Activated CD4-positive, alpha-beta memory T cell treated with anti-CD3 and anti-CD28 coated beads for 36 hours (primary cell): ENCODE measurements at places on chromosomes 4 and X. TPM values are rescaled to one million over a fixed set of nuclear protein-coding genes. Genes with fewer than 3 reads are reported as not detected.

Gene TMEM35A
- total RNA-seq: not detected

Gene CCNB3
- 0.14 TPM for total RNA-seq

Gene SPIN3
- 7.6 TPM for total RNA-seq

Gene PPEF1
- total RNA-seq: not detected

Gene NFKB1
- total RNA-seq: 122 TPM

GRCh38 chr4:188266386-188266785 lies 127.1 kb downstream of the TRIML1 start:
- H3K36me3 ChIP-seq: no peaks in the 10 kb centered on the region
- H3K4me1 ChIP-seq: no peaks in the 10 kb centered on the region
- H3K27ac ChIP-seq: no peak overlapping the region
- H3K4me3 ChIP-seq: no peak overlapping the region
- no peak for DNase-seq
- H3K27me3 ChIP-seq: no peaks in the 10 kb centered on the region

GRCh38 chr4:133668061-133668851 lies 519.2 kb downstream of the PCDH10 start:
- H3K4me3 ChIP-seq: no peak overlapping the region
- H3K27ac ChIP-seq: no peak overlapping the region
- no peak for DNase-seq

- DNase-seq: no peak
- peaks cover 18% of the 10 kb centered on the region for H3K27me3 ChIP-seq
- H3K4me3 ChIP-seq: no peak overlapping the region
Measured at GRCh38 chr4:87819281-87819919, 13.4 kb upstream of the MEPE start.
